Stimulated activated CD4-positive, alpha-beta T cell treated with anti-CD3 and anti-CD28 coated beads, Interleukin-4, amount 100 ng/mL, for 1 hour (primary cell): ENCODE measurements at places on chromosomes 12 and 14.
A peak's percentile ranks its signal among the peaks of the same experiment; 100 is the strongest.

DNA sequence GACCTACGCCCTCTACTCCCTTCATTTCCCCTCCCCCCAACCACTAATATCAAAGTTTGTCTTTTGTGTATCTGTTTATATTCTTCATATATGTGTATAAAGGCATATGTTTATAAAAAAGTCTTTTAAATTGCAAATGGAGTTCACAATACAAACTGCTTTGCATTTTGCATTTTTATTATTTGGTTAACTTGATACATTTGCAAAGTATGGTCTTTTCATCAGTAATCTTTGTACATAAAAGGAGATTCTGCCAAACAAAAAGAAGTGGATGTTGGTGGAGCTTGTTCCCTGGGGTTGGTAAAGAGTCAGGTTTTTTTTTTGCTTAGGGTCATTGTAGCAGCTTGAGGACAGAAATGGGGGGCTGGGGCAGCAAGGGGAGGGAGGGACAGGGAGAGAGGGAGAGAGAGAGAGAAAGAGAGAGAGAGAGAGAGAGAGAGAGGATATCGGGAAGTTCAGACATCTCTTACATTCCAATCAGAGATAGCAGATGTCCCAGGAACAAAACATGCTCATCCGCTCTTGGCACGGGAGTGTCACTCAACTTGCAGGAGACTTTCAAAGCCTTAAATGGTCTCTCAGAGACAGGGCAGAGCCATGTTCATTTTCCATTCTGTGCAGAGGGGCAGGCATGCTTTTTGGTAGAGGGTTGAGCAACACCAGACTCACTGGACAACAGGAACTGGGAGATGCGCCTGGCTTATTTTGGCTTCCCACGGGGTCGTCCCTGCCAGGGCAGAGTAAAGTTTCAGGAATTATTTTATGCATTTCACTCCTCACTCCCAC is 44.8 kb upstream of the TBX5 start:
- no peak for DNase-seq

DNA sequence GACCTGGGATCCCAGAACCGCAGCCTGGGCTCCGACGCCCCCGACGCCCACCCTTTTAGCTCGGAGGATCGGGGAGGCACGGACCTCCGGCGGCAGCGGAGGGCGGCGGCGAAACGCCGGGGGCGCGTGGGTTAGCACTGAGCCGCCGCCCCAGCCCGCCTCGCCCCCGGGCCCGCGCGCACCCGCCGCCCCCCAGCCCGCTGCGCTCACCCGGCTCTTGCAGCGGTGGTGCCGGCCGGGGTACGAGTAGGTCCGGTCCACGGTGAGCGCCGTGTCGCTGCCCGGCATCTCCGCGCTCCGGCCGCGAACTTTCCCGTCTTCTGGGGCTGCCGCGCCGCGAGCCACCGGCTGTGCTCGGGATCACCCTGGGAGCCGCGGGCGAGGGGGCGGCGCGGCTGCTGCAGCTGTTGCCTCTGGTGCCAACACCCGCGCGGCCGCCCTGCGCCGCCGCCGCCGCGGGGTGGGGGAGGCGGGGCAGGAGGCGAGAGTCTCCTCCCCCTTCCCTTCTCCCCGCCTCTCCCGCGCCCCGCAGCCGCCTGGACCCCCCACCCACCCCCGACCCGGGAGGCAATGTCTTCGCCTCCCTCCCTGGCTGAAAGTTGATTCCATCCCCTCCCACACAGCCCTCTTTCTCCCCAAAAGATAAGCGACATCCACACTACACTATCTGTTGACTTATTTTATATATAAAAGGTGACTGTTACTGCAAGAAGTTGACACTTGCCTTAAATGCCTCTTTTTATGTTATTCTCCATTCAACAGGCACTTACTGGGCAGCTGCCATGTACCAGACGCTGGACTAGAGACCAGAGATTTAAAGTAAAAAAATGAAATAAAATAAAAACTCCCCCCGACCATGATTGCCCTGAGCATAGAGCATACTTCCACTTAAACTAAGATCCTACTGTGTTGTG is at the start of gene TMCC3:
TMCC3 (minus strand) TSS at position 415 of the 914 bp plus-strand sequence; CDS start at position 288, 127 bp downstream.
- DNase-seq: peak; percentile 29

DNA sequence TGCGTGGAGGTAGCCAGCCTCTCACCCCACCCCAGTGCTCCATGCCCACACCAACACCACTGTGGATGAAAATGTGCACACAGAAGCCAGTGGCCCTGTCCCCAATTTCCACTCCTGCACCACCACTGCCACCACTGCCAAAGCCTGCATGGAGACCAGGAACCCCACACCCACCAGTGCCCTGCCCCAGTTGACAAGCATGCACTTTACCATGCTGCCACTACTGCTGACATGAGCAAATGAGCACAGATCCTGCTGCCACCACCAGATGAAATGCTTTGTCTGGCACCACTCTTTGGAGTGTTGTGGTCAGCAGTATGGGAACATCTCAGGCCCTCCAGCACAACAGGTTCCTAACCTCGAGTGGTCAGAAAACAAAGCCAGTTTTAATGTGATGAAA is 104.1 kb downstream of the ATXN7L3B start:
- no peak for DNase-seq

GRCh38 chr14:101402936-101403660 is 158.2 kb upstream of the DIO3 start:
- DNase-seq: no peak
